ENCODE measurements at places on chromosomes 13 and 19.
A peak's percentile ranks its signal among the peaks of the same experiment; 100 is the strongest.

DNA sequence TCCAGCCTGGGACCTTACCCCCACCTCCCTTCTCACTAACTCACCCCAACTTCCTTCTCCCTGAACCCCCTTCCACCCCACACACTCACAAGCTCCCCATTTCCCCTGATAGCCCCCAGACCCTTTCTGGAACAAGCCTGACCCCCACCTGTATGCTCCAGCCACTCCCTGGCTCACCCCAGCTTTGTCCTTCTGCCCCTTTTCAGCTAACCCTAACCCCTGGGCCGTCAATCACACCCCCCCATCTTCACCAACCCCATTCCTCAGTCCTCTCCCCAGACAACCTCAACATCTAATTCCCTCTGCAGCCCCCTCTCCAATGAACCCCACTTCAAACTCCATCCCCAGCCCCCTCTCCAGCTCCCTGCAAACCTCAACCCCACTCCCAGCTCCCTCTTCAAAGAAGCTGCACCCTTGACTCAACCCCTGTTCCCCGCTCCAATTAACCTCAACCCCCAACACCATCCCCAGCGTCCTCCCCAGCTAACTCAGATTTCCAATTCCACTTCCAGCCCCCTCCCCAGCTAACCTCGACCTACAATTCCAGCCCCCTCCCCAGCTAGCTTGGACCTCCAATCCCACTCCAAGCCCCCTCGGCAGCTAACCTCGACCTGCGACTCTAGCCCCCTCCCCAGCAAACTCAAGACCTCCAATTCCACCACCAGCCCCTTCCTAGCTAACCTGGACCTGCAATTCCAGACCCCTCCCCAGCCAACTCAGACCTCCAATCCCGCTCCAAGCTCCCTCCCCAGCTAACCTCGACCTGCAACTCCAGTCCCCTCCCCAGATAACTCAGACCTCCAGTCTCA is 929 bp downstream of the GNG7 start:
- peak overlapping the region; percentile 91 for H3K4me3 ChIP-seq
- no peaks in the 10 kb centered on the region for H3K36me3 ChIP-seq
- H3K27me3 ChIP-seq: no peaks in the 10 kb centered on the region
- no peak for DNase-seq

GRCh38 chr13:80685942-80686341 is 345.0 kb upstream of the SPRY2 start:
- H3K4me1 ChIP-seq: no peaks in the 10 kb centered on the region
- DNase-seq: no peak
- peaks cover 3% of the 10 kb centered on the region for H3K36me3 ChIP-seq
- no peak overlapping the region for H3K4me3 ChIP-seq
- H3K27me3 ChIP-seq: no peaks in the 10 kb centered on the region

- H3K27me3 ChIP-seq: no peaks in the 10 kb centered on the region
- H3K36me3 ChIP-seq: no peaks in the 10 kb centered on the region
- no peak overlapping the region for H3K4me3 ChIP-seq
- no peak for DNase-seq
- H3K4me1 ChIP-seq: no peaks in the 10 kb centered on the region
Observed at GRCh38 chr13:84049443-84050219, 167.4 kb upstream of the SLITRK1 start.

DNA sequence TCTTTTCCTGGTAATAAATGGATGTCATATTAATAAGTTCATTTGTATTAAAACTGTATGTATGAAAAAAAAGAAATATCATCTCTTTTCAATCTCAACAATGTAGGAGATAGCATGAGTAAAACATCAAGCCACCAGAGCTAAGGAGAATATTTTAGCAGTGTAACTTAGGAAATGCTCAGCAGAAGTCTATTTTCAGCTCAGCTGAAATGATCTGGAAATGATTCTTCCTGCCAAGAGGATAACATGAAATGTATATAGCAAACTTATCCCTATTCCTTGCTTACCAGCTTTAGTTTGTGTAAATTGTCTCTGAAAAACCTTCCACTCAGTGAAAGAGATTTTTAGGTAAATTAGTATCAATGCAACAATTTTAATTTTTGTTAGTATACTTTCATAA is 1194.4 kb downstream of the SLITRK1 start:
- H3K4me1 ChIP-seq: no peaks in the 10 kb centered on the region
- no peak for DNase-seq
- no peak overlapping the region for H3K4me3 ChIP-seq
- H3K27ac ChIP-seq: no peak overlapping the region
